ENCODE measurements at places on chromosomes 3 and 15.

GRCh38 chr3:105387122-105387751, 20.5 kb downstream of the ALCAM start:
- DNase-seq = no peak

GRCh38 chr3:127847236-127847720, 25.0 kb upstream of the MGLL start:
- DNase-seq = no peak

DNA sequence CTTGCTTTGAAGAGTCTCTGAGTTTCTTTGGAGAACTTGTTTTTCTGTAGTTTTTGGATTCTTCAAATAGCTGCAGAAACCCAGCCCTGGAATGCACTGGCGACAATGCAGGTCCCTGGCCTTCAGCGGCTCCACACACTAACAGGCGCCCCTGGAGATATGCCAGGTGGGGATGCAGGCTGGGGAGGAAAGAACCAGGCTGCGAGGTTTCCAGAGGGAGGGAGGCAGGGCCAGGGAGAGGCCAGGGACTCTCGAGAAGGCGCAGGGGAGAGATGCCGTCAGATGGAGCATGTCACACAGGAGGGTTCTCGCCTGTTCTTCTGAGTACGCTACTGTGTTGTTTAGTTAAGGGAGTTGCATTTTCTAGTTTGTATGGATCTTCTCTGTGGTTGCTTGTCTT, 283.1 kb downstream of the GABRG3 start:
- no peak for DNase-seq

DNA sequence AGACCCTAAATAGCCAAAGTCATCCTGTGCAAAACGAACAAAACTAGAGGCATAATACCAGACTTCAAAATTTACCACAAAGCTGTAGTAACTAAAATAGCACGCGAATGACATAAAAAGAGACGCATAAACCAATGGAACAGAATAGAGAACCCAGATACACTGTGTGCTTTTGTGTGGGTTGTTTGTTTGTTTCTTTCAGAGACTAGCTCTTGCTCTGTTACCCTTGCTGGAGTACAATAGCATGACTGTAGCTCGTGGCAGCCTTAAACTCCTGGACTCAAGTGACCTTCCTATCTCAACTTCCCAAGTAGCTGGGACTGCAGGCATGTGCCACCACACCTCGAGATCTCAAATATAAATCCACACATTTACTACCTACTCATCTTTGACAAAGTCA, 1314.6 kb upstream of the GBE1 start:
- no peak for DNase-seq

DNA sequence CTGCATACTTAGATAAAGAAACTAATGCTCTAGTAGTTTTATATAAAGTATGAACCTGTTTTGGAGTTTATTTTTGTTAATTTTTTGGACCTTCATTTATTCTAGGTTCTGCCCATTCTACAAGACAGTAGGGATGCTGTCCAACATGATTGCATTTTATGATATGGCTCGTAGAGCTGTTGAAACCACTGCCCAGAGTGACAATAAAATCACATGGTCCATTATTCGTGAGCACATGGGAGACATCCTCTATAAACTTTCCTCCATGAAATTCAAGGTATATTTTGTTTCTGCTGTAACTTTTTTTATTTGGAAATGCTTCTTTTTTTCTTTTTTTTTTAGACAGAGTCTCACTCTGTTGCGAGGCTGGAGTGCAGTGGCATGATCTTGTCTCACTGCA, 33.3 kb upstream of the GRAMD1C start:
- no peak for DNase-seq

DNA sequence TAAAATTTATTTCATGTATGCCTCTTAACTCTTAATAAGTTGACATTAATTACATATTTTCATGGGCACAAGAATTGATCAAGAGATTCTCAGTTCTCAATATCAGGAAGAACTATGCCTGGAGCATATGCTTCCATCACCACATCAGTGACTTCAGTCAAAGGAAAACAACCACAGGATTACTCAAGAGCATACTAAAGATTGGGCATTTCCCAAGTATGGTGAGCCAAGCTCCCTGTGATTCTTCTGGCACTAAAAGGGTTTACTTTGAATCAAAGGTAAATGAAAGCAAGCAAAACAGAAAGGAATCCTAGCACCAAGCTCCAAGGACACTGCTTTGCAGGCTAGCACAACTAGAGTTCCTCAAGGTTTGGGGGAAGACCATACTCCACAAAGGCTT, 44.6 kb downstream of the FMN1 start:
- no peak for DNase-seq

DNA sequence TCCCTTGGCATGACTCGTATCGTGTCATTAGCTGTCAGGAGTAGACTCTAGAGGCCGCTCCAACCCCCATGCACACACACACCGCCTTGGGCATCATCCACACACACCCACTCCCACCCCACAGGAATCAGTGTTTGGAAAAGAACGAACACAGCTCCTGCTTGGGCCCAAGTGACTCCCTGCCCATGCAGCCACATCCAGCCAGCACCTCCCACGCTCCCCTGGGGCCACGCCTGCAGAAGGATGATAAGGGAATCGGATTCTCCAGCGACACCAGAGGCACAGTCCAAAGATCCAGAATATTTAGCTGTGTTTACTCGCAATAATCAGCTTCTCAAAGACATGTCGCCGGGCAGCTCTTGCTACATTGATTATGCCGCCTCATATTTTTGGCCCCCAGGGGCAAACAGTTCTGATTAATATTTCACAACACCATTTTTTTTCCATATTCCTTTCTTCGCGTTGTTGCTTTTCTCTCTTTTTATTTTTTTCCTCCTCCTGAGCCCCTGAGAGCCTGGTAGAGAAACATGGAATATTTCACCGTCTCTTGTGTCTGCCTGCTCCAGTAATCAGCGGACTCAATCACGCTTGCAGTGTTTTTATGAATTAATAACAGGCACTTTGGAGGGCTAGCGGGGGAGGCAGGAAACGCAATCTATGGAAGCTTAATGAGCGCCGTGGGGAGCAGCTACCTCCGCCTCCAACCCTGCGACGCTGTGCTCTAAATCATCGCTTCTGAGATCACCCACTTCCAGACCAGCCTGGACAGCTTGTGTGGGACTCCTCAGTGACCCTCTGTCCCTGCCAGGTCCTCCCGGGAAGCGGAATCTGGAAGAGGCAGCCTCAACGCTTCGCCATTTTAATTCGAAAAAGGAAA, 221.4 kb downstream of the TLE3 start:
- DNase-seq = no peak

DNA sequence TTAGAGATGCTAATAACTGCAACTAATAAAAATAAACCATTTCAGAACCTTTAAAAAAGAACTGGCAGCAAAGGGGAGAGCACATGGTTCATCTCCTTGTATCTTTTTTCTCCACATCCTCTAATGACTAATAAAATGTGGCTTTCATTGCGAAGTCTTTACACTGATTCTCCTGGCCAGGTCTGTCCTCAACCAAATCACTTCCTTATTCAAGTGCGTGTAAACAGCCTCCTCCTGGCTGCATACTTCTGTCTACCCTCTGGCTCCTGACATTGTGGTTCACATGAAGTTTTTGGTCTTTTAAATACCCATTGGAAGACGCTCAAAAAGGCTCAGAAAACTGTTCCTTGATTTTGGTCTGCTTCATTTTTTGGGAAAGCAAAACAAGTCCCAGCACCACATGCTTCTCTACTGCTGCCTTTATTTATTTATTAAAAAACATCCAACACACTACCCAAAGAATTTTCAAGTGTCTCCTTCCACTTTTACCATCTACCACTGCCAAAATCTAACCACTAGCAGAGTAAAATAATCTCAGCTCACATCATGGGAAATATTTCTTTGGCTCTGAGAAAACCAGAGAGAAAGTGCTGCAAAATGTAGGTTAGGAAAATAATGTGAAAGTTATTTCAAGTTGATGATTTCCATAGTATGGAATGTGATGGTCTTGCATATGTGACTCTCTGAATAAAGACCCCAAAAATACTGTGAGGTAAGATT, 85.1 kb downstream of the EFL1 start:
- no peak for DNase-seq
